ENCODE measurements at places on chromosomes 13 and 19.
A peak's percentile ranks its signal among the peaks of the same experiment; 100 is the strongest.

- DNase-seq, result no peak
These were observed 51.6 kb upstream of the UBL3 start for GRCh38 chr13:29901710-29902631.

- peak; percentile 81 for DNase-seq
These were observed 1.3 kb downstream of the ICAM5 start for GRCh38 chr19:10290876-10291553.

- no peak for DNase-seq
These were observed 23.5 kb upstream of the USP12 start for GRCh38 chr13:27194895-27195764.

GRCh38 chr13:98221234-98221633 is 44.2 kb upstream of the RNF113B start:
- no peak for DNase-seq

- DNase-seq, result no peak
These were observed 3.1 kb upstream of the CTXN1 start for GRCh38 chr19:7928741-7929701.

DNA sequence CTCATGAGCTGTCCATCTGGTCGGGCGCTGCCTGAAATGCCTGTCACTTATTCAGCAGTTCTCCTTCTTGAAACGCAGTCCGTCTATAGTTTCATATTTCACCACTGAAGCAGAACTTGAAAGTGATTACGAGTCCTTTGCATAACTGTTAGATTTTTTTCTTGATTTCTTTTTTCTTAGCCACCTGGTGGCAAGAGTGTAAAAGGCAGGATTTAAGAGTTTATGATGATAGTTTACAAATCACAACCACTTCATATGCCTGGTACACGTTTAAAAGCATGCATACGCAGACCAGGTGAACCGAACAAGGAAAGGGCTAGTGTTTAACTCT is 45.8 kb downstream of the GGACT start:
- no peak for DNase-seq

- no peak for DNase-seq
These were observed 4.3 kb upstream of the DACH1 start for GRCh38 chr13:71871176-71871754.

- no peak for DNase-seq
These were observed 193.2 kb upstream of the RFC3 start for GRCh38 chr13:33624740-33625139.

DNA sequence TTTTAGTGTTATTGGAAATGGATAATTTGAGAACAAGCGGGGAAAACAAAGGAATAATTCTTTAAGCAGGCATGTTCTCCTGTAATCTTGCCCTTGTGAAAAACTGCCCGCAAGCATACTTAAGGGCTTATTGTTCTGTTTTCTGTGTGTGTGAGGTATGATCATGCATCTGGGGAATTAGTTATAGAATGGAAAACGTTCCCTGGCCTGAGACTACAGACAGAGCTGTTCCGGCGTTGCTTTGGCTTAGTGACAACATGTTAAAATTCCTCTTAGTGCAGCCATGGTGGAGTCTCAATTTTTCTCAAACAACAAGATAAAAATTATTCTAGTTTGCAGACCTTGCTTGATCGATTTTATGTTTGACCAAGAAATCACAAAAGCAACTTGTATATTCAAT is 560.2 kb upstream of the SPRY2 start:
- DNase-seq, result no peak

DNA sequence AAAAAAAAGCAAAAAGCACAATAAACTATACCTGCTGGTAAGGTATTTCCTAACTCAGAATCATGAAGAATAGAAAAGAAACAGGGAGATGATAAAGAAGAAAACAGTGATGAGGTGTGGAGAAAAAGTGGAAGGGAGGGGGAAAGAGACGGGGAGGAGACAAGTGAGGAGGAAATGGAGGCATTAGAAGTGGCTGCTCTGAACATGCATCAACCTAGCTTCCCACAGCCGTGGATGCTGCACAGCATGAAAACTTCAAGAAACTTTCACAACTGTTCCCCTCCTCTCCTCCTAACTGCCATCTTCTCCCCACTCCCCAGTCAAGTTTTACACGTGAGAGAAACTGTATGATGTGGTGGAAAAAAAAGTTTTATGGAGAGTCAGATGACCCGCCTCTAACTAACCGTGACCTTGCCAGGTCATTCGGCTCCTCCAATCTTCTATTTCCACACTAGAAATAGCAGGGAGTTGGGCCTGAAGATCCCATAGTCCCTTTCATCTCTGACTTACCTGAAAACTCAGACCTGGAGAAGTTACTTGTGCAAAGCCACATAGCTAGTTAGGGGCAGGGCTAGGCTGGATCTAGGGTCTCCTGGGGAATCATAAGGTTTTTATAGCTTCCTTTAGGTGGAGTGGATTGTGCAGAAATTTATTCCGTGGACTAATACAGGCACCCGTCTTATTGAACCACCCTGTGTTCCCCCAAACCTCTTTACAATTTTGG is 461.9 kb downstream of the KLF5 start:
- no peak for DNase-seq

DNA sequence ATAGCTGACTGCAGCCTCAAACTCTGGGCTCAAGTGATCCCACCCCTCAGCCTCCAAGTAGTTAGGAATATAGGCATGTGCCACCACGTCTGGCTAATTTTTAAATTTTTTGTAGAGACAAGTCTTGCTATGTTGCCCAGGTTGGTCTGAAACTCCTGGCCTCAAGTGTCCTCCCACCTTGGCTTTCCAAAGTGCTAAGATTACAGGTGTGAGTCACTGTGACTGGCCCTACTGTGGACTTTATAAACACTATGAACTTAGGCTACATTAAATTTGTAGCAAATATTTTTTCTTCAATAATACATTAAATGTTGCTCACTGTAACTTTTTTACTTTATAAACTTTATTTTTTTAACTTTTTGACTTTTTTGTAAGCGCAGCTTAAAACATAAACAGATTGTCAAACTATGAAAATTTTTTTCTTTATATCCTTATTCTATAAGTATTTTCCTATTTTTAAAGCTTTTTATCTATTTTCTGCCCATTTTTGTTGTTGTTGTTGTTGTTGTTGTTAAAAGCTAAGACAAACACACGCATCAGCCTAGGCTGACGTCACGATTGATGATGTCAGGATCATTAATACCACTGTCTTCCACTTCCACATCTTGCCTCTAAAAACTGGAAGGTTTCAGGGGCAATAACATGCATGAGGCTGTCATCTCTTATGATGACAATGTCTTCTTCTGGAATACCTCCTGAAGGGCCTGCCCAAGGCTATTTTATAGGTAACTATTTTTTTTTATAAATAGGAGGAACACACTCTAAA is 204.2 kb downstream of the KLF5 start:
- DNase-seq, result no peak
